ENCODE measurements at places on chromosomes 16 and 17.
A peak's percentile ranks its signal among the peaks of the same experiment; 100 is the strongest.

- DNase-seq, result no peak
These were observed 3.0 kb downstream of the BAHCC1 start for GRCh38 chr17:81398176-81398831.

DNA sequence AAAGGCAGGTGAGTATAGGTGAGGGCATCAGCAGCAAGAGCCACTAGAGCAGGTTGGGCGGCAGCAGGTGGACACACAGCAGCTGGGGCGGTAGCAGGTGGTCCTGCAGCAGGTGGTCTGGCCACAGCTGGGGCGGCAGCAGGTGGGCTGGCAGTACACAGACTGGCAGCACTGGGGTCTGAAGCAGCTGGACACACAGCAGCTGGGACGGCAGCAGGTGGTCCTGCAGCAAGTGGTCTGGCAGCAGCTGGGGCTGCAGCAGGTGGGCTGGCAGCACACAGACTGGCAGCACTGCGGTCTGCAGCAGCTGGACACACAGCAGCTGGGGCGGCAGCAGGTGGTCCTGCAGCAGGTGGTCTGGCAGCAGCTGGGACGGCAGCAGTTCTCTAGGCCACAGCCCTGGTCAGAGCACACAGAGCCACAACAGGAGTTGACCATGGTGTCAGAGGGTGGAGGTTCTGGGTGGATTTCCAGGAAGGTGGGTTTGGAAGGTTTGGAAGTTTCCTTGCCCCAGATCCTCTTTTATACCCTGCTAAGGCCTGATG, at the start of gene KRTAP4-2:
Gene KRTAP4-2 (minus strand): TSS at position 495 of the 545 bp plus-strand sequence. CDS start 57 bp downstream, at position 438.
- no peak for DNase-seq

- peak; percentile 71 for DNase-seq
These were observed 22.8 kb downstream of the FAM117A start for GRCh38 chr17:49741009-49741691.

DNA sequence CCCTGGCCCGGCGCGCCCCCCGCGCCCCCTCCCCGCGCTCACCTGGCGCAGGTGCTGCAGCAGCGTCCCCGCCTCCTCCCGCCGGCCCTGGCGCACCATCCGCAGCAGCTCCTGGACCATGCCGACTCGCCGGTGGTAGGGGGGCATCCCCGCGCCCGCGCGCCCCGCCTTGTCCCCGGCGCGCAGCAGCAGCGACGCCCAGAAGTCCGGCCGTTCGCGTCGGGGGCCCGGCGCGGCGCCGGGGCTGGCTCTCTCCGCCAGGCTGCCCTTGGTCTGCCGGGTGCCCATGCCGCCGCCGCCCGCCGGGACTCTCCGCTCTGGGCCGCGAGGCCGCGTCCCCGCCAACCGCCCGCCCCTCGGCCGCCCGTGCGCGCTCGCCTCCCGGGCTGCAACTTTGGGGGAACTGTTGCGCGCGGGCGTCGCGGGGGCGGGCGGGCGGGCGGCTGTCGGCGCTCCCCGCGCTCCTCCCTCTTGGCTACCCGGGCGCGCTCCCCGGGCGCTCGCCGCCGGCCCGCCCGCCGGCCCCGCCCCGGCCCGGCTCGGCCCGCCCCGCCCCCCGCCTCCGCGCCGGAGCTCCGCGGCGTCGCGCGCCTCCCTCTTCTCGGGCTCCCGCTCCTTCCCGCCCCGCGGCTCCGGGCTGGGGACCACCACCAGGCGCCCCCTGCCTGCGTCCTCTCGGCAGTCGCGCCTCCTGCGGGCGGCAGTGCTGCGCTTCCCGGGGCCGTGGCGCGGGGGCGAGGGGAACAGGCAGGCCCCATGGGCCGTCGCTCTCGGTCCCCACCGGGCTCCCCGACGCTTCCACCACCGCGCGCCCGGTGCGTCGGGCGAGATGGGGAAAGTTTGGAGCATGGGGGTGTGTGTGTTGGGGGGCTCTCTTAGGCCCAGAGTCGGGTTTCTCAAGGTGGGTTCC, at the start of gene LRRC75A:
Gene LRRC75A (minus strand): TSS at position 491 of the 910 bp plus-strand sequence. CDS start 203 bp downstream, at position 288.
- DNase-seq, result peak; percentile 73

- DNase-seq, result peak; percentile 57
These were observed 6.6 kb upstream of the TEKT3 start for GRCh38 chr17:15348021-15348420.

DNA sequence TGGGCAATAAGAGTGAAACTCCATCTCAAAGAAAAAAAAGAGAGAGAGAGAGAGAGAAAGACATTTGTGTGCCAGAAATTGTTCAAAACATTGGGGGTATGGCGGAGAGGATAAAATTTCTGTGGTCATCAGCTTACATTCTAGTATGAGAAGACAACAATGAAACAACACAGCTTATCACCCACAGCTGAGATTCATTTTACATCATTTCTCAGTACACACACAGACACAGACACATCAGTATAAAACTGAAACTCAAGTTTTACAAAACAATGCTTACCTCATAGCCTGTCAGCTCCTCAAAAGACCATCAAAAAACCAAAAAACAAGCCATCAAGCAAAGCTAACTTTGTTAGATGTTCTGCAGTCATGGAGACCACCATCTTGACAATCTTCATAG, 31.4 kb upstream of the CNEP1R1 start:
- no peak for DNase-seq

DNA sequence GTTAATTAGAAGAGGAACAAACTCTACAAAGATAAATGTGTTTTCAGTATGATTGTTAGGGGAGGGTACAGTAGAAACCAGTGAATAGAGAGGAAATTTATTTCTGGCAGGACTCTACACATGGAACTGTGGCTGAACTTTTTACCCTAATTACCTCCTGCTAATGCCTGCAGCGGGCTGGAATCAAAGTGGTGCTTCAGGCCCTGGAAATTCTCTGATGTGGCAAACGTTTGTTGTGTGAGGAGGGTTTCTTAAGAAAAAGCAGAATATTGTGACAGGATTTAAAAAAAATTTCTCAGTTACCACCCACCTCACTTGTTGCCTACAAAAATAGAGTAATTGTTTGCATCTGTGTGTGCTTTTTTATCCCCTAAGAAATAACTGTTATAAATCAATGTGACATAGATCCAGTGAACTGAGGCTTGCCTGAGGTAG, 154.5 kb downstream of the BCAS3 start:
- no peak for DNase-seq

GRCh38 chr17:56000411-56000810, 152.9 kb upstream of the ANKFN1 start:
- DNase-seq, result no peak

GRCh38 chr17:15967706-15968399, 22.9 kb downstream of the ADORA2B start:
- DNase-seq, result no peak

GRCh38 chr16:1678500-1679098, 520 bp downstream of the JPT2 start:
- peak; percentile 69 for DNase-seq

DNA sequence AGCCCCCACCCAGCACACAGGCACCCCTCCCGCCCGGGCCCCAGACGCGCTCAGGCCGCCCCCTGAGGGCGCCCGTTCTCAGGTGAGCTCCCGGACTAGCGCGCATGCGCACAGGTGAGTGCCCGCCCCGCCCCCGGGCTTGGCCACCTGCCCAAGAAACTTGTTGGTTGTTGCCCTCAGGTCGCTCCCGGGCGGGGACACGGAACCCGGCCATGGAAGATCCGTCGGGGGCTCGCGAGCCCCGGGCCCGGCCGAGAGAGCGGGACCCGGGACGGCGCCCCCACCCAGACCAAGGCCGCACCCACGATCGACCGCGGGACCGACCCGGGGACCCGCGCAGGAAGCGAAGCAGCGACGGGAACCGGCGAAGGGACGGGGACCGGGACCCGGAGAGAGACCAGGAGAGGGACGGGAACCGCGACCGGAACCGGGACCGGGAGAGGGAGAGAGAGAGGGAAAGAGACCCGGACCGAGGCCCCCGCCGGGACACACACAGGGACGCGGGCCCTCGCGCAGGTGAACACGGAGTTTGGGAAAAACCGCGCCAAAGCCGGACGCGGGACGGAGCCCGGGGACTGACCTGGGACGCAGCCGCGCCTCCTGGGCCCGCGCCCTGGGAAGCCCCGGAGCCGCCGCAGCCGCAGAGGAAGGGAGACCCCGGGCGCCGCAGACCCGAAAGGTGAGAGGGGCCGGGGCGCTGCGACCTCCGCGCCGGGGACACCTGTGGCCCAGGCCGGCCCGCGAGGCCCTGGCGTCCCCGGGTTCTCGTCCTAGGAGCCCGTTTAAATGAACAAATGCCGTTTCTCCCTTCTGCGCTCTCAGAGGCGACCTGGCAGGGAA, at the start of gene MARVELD3:
Gene MARVELD3 (plus strand): TSS at position 167 of the 840 bp plus-strand sequence. CDS start 46 bp downstream, at position 213.
- DNase-seq, result peak; percentile 14

GRCh38 chr16:77457046-77457445, 22.2 kb upstream of the ADAMTS18 start:
- no peak for DNase-seq

DNA sequence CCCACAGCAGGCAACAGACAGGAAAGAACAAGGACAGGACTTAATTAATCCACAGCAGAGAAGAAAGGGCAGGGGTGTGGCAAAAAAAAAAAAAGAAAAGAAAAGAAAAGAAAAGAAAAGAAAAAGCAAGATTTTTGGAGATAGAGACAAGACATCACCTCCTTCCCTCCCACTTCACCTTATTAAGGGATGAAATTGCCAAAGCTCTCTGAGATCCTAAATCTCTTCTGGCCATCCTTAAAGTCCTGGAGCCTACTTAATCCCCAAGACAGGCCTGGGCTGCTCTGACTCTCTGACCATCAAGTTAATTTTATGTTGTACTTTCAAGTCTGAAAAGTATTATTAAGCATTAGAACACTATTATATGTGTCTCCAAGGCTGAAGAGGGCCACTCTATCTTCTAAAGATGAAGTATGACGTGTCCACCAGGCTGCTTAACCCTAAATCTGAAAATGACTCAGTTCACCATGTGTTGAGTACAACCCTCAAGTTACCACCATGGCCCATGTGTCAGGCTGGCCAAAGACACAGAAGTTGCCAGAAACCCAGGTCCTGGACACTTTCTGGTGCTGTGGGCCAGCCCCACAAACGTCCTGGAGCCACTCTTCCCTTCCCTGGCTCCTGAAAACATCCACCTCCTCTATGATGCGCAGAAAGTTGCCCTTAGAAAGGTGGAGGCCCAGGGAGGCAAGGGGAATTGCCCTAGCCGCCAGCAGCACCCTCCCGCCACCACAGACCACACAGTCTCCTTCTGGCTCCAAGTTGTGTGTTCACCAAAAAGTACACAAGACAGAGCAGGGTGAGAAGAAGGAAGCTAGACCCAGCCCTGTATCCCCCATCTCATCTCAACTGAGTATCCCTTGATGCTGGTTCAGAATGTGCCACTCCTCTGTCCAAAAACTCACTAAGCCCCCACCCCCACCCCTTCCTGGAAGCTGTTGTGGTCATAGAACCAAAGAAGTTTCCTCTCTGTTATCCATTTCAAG, 2.7 kb downstream of the SOCS1 start:
- DNase-seq, result peak; percentile 65
